Lower lobe of right lung (tissue), 2 donors: ENCODE measurements at places on chromosomes 5 and 9.

GRCh38 chr5:150540615-150541396 is 32.9 kb downstream of the NDST1 start:
- peaks cover 87% of the 10 kb centered on the region for H3K36me3 ChIP-seq
- no peak overlapping the region for H3K4me3 ChIP-seq
- no peaks in the 10 kb centered on the region for H3K27me3 ChIP-seq

- no peak overlapping the region for H3K27ac ChIP-seq
- H3K36me3 ChIP-seq = no peaks in the 10 kb centered on the region
- H3K27me3 ChIP-seq = no peaks in the 10 kb centered on the region
- no peaks in the 10 kb centered on the region for H3K4me1 ChIP-seq
- H3K4me3 ChIP-seq = no peak overlapping the region
- DNase-seq = no peak
These were observed 11.8 kb upstream of the CRHBP start for GRCh38 chr5:76941000-76941399.

- H3K27me3 ChIP-seq = no peaks in the 10 kb centered on the region
- no peak for DNase-seq
- H3K36me3 ChIP-seq = peaks cover 97% of the 10 kb centered on the region
These were observed 53.9 kb upstream of the POMT1 start for GRCh38 chr9:131448818-131449217.

DNA sequence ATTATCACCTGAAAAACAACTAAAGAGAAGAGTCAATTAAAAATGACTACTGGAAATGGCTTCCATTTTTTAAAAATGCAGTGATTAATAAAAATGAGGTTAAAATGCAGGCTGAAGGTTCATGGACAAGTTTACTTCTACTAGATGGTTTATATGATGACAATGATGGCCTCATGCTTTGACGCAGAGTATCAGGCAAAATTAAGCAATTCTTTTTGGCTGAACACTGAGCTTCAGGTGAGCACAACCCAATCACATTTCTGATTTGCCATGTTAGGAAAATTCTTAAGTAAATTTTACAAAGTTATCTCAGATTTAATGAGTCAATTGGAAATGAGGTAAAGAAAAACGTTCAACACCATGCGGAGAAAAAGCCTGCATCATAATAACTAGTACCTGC is 22.3 kb downstream of the DMGDH start:
- DNase-seq = no peak
- no peaks in the 10 kb centered on the region for H3K36me3 ChIP-seq
- H3K4me3 ChIP-seq = no peak overlapping the region

- no peak overlapping the region for H3K4me3 ChIP-seq
- no peaks in the 10 kb centered on the region for H3K27me3 ChIP-seq
- H3K4me1 ChIP-seq = no peaks in the 10 kb centered on the region
- peaks cover 15% of the 10 kb centered on the region for H3K36me3 ChIP-seq
- DNase-seq = no peak
These were observed 34.0 kb downstream of the CCNJL start for GRCh38 chr5:160278343-160278742.

GRCh38 chr5:32803656-32804055 is 92.5 kb downstream of the NPR3 start:
- H3K4me1 ChIP-seq = no peaks in the 10 kb centered on the region
- H3K27me3 ChIP-seq = no peaks in the 10 kb centered on the region
- H3K4me3 ChIP-seq = no peak overlapping the region
- no peak overlapping the region for H3K27ac ChIP-seq
- DNase-seq = no peak

DNA sequence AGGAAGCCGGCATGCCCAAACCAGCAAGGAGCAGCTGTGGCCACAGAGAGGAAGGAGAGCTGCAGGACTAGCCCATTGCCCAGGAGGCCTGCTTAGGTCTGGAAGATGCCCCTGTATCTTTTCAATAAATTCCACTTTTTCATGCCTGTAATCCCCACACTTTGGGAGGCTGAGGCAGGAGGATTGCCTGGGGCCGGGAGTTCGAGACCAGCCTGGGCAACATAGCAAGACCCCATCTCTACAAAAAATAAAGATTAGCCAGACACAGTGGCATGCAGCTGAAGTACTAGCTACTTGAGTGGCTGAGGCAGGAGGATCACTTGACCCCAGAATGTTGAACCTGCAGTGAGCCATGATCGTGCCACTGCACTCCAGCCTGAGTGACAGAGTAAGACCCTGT is 5.3 kb upstream of the TSC1 start:
- H3K27me3 ChIP-seq = no peaks in the 10 kb centered on the region
- no peak for DNase-seq
- no peaks in the 10 kb centered on the region for H3K36me3 ChIP-seq
- no peak overlapping the region for H3K4me3 ChIP-seq

DNA sequence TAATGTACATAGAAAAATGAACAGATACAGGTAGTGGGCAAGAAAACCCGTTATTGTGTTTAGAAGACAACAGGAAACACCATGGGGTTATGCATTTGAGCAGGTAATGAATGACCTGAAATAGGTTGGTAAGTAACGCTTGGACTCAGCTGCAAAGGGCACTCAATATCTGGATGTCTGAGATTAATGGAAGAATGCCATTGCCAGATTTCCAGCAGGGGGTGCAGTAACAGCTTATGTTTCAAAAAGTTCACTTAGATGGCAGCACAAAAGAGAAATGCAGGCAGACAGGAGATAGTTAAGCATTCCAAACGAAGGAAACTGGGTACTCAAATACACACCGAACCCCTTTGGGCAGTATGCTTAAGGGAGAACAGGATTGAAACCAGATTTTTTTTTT is 285.5 kb upstream of the VLDLR start:
- H3K27ac ChIP-seq = no peak overlapping the region
- no peaks in the 10 kb centered on the region for H3K27me3 ChIP-seq
- no peak for DNase-seq

DNA sequence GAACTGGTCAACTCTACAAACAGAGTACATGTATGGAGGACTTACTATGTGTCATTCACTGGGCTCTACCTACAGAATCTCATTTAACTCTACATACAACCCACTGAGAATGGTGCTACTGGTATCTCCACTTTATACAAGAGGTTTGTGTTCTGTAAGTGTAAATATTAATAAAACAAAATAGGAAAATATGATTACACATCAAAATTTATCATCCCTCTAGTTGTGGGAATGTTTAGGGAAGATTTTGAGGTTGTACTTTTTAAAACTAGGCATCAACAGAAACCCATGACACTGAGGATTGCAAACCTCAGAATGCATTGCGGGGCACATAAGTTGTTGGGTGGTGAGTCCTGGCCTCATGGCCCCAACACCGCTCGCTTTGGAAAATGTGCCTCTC is 11.7 kb downstream of the SH3RF2 start:
- no peak overlapping the region for H3K27ac ChIP-seq
- no peaks in the 10 kb centered on the region for H3K27me3 ChIP-seq
- no peak for DNase-seq
- peaks cover 5% of the 10 kb centered on the region for H3K4me1 ChIP-seq
- H3K4me3 ChIP-seq = no peak overlapping the region
- no peaks in the 10 kb centered on the region for H3K36me3 ChIP-seq

- DNase-seq = peak; percentile 28
- H3K27ac ChIP-seq = no peak overlapping the region
- no peaks in the 10 kb centered on the region for H3K4me1 ChIP-seq
- H3K4me3 ChIP-seq = no peak overlapping the region
These were observed 133.7 kb upstream of the PPP1R26 start for GRCh38 chr9:135345775-135346433.

- no peak for DNase-seq
- no peaks in the 10 kb centered on the region for H3K4me1 ChIP-seq
- no peaks in the 10 kb centered on the region for H3K36me3 ChIP-seq
- no peak overlapping the region for H3K4me3 ChIP-seq
These were observed 306.3 kb downstream of the TLE4 start for GRCh38 chr9:79877943-79878602.

GRCh38 chr9:33082128-33082527 is 5.7 kb upstream of the SMU1 start:
- H3K36me3 ChIP-seq = no peaks in the 10 kb centered on the region
- peaks cover 28% of the 10 kb centered on the region for H3K4me1 ChIP-seq
- H3K4me3 ChIP-seq = no peak overlapping the region
- no peaks in the 10 kb centered on the region for H3K27me3 ChIP-seq

DNA sequence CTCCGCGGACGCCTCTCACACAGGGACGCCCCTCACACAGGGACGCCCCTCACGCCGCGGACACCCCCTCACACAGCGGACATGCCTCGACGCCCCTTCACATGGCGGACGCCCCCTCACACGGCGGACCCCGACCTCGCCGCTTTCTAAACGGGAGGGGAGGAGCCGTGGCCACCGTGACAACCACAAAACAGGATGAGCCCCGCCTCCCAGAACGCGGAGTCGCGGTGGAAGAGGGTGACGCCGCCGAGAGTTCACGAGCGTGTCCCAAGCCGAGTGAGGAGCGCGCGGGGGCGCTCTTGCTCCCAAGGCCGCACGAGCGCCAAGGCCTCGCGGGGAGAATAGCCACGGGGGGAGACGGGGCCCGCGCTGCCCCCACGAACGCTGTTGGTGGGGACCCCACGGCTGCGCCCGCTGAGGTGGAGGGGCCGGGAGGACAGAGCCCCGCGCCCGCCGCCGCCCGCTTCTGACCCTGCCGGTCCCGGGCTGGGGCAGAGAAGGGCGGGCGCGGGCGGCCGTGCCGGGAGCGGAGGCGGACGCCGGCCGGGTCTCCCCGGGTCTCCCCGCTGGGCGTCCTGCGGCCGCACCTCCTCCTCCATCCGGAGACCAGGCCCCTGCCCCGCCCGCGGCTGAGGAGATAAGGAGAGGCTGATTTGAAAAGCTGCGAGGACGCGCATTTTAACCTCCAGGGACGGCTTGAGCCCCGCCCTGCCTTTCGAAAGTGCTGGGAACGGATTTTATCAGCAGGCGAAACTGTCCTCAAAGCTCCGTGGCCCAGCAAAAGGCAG is 3.9 kb upstream of the NKD2 start:
- peak overlapping the region; percentile 67 for H3K27ac ChIP-seq
- peak overlapping the region; percentile 58 for H3K4me3 ChIP-seq
- peak; percentile 82 for DNase-seq
- H3K27me3 ChIP-seq = peaks cover 35% of the 10 kb centered on the region
- peaks cover 32% of the 10 kb centered on the region for H3K4me1 ChIP-seq
- no peaks in the 10 kb centered on the region for H3K36me3 ChIP-seq

DNA sequence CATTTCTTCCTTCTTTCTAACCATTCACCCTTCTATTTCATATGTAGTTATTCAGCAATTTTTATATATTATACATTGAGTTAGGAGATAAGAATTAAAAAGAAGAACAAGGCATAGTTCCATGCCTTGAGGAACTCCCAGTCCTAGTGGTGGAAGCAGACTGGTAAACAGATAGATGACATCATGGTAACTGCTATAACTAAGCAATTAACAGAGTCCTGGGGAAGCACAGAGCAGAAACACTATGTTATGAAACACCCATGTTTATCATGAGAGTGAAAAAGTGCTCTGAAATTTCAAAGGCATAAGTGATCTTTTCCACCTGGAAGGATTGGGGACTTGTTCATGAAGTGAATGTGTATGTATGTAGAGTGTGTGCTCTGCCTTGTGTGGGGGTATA is 14.6 kb downstream of the PAPPA start:
- H3K27me3 ChIP-seq = no peaks in the 10 kb centered on the region
- H3K4me1 ChIP-seq = no peaks in the 10 kb centered on the region
- DNase-seq = no peak
- H3K27ac ChIP-seq = no peak overlapping the region
- no peak overlapping the region for H3K4me3 ChIP-seq

DNA sequence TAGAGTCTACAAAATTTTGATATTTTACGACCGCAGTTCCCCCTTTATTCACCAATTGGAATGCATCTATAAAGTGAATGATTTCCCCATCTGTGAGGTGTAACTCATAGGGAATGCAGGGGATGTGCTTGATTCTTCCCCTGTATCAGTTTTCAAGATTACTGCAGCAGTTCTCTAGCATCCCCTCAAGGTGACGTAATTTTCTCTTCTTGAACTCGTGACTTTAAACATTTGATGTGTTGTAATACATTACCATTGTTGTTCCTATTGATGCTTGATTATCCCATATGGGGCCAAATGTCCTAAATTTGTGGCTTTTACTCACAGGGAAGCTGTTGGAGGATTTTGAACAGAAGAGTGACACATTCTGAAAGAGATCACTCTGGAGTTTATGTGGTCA is 240.2 kb downstream of the CD180 start:
- H3K36me3 ChIP-seq = no peaks in the 10 kb centered on the region
- no peaks in the 10 kb centered on the region for H3K27me3 ChIP-seq
- H3K4me3 ChIP-seq = no peak overlapping the region
- DNase-seq = no peak
- no peak overlapping the region for H3K27ac ChIP-seq
- peaks cover 8% of the 10 kb centered on the region for H3K4me1 ChIP-seq

- H3K36me3 ChIP-seq = no peaks in the 10 kb centered on the region
- H3K4me1 ChIP-seq = no peaks in the 10 kb centered on the region
- no peak overlapping the region for H3K27ac ChIP-seq
- no peak overlapping the region for H3K4me3 ChIP-seq
- no peak for DNase-seq
- H3K27me3 ChIP-seq = no peaks in the 10 kb centered on the region
These were observed 478.0 kb upstream of the ACTBL2 start for GRCh38 chr5:57960569-57960968.

GRCh38 chr9:73023025-73023541 is 70.2 kb upstream of the ALDH1A1 start:
- H3K27me3 ChIP-seq = no peaks in the 10 kb centered on the region
- H3K4me3 ChIP-seq = no peak overlapping the region
- no peaks in the 10 kb centered on the region for H3K36me3 ChIP-seq
- DNase-seq = no peak
- H3K4me1 ChIP-seq = peaks cover 5% of the 10 kb centered on the region
- no peak overlapping the region for H3K27ac ChIP-seq

- peaks cover 8% of the 10 kb centered on the region for H3K4me1 ChIP-seq
- DNase-seq = no peak
- H3K27ac ChIP-seq = no peak overlapping the region
- peaks cover 92% of the 10 kb centered on the region for H3K36me3 ChIP-seq
These were observed 29.1 kb upstream of the SLC6A3 start for GRCh38 chr5:1474183-1474839.
